ENCODE measurements at places on chromosomes 1 and 21.

- no peak for DNase-seq
Observed at GRCh38 chr1:226149806-226150205, 36.7 kb downstream of the ACBD3 start.

DNA sequence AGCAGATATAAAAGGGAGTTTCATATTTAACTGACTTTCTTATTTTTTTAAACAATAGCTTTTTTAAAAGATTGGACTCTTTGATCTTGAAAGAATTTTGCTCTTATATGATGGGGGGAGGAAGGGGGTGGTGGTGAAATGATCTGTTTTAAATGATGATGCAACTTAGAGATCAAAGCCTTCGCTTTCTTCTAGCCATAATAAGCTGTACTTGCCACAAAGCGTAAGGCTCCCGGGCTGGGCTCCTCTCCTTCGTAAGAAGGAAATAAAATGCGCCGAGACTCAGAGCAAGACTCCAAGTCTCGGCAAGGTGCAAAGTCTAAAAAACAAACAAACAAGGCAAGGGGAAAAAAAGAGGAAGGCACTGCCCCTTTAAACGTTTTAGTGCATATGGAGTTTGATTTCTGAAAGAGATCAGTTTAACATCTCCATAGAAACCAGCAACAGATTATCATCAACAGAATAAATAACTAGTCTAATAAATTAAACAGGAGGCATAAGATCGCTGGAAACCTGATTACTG, 3.3 kb downstream of the CASZ1 start:
- no peak for DNase-seq

DNA sequence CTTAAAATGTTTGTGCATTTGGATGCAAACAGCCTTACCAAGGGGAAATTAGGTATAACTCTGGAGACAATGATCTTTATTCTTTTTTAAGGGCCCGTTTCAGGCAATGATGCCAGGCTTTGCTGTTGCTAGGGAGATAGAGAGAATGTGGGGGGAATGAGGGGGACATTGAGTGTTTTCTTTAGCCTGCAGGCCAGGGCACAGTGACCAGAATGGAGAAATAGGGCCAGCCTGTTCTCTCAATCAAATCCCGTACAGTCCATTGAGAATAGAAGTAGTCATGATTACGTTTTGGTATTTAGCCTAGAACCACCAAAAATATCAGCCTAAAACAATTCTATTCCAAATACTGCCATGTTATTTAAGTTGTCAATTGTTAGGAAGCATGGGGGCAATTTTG, 49.0 kb downstream of the RGS7 start:
- DNase-seq, result no peak

GRCh38 chr1:184980726-184981125, 6.4 kb upstream of the NIBAN1 start:
- no peak for DNase-seq

GRCh38 chr1:229871078-229871676, 195.9 kb upstream of the GALNT2 start:
- no peak for DNase-seq

- DNase-seq, result no peak
Observed at GRCh38 chr21:25243808-25244207, 363.5 kb downstream of the MRPL39 start.

DNA sequence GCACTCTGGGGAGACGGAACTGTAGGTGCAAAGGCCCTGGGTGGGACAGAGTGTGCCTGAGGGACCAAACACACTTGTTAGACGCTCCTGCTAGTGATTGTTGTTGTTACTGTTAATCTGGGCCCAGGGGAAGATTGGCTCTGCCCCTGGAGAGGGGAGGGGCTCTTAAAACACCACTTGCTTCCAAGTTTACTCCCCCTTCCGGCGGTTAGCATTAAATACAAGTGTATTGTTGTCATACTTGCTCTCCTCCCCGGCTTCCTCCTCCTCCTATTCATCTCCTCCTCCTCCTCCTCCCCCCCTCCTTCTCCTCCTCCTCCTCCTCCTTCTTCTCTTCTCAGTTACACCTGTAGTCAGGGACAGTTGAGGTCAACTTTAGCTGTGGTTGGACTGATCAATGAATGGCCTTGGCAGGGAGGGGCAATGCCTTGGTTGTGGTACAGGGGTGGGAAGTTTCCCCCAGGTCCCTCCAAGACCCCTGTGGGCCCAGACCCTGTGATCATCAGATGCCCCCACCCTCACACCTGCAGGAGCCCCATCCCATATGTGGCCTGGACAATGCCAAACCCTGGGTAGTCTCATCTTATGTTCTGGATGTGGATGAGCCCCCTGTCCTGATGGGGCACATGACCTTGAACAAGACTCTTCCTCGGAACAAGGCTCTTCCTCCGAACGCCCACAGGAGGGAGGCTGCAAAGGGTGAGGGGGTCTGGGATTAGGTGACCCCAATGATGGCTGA, 217.3 kb downstream of the PTPRU start:
- DNase-seq, result peak; percentile 31
